Skeletal muscle cell (primary cell): ENCODE measurements at places on chromosomes 12 and 14.

- no peak for DNase-seq
Measured at GRCh38 chr14:22713631-22713950, 52.9 kb upstream of the OXA1L start.

DNA sequence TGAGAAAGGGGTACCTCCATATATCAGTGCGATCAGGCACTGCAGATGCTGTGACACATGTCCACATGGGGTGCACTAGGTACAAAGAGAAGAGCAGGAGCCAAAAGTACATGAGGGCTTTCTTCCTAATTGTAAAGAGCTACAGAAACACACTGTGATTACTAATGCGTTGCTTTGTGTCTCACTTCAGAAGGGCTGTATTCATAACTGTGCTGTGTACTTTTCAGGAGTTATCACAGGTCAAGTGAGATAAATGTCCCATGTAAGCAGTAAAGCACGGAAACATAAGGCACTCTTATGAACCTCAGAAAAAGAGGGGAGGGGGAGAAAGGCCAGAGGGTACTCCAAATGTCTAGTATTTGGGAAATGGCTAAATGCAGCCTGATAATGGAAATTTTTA lies 10.6 kb downstream of the SPRING1 start:
- no peak for DNase-seq

- no peak for DNase-seq
Measured at GRCh38 chr12:9796346-9796745, 30.9 kb upstream of the KLRF1 start.

DNA sequence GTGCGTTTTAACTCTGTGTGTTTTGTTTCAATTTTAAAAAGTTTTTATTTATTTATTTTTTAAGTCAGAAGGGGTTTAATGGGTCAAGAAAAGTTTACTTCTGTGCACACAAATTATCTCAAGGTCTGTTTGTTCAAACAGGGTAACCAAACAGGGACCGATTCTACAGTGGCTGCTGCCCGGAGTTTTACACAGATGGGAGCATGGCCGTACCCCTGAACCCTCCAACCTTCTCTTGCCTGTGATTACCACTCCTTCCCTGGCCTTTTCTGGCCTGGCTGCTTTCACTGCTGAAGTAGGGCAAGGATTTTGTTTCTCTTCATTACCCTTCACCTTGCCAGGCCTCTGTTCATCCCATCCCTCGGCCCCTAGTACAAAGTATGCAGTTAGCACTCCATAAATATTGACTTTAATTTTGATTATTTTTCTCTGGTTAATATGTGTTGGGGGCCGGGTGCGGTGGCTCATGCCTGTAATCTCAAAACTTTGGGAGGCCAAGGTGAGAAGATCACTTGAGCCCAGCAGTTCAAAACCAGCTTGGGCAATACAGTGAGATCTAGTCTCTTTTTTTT lies 15.8 kb upstream of the FBXL14 start:
- no peak for DNase-seq

- no peak for DNase-seq
Measured at GRCh38 chr12:6311822-6312528, 1.5 kb downstream of the PLEKHG6 start.

DNA sequence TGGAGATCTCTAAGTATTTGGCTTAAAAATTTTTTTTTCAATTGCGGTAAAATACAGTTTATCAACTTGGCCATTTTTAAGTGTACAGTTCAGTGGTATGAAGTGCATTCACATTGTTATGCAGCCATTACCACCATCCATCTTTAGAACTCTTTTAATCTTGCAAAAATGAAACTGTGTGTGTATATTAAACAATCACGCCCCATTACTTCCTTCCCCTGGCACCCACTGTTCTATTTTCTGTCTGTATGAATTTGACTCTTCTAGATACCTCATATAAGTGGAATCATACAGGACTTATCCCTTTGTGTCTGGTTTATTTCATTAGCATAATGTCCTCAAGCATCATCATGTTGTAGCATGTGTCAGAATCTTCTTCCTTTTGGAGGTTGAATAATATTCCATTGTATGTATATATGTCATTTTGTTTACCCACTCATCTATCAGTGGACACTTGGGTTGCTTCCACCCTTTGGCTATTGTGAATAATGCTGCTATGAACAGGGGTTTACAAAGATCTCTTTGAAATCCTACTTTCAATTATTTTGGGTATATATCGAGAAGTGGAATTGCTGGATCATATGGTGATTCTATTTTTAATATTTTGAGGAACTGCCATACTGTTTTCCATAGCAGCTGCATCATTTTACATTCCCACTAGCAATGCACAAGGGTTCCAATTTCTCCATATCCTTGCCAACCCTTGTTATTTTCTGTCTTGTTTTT lies 62.9 kb downstream of the SAMD4A start:
- no peak for DNase-seq

GRCh38 chr12:49094160-49094974 lies at the start of gene DHH:
Gene DHH (minus strand): TSS chr12:49094801. CDS start chr12:49094512, 289 bp downstream.
- DNase-seq, result no peak

GRCh38 chr12:65335021-65335714 lies 56.7 kb downstream of the MSRB3 start:
- DNase-seq, result peak; percentile 86

DNA sequence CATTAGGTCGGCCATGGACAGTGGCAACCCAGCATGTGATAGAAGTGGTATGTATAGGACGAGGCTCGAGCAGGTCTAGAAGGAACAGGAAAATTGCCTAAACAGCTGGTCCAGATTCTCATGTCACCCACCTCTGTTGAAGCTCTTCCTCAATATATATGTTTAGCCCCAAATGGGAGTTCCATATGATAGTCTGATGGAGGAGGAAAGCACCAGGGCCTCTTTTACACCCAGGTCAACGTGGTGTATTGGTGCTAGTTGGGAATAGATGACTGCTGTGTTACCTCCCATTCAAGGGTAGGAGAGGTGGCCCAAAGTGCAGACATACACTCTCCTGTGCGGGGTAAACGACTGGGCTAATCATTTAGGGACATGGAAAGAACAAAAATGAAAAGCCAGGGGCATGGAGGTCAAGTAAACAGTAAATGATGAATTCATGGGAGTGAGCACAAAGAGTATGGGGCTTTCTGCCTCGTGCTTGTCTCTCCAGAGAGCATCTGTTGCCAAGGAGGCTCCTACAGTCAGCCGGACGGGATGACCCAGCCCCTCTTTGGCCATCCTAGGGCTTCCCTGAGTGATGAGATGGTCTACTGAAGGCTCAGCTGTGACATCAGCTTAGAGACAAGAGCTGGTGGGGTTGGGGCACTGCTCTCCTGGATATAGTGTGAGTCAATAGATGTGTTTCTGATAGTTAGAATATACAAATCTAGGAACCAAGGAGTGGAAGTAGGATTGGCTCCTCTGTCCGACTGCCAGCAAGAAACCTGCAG lies 5.5 kb upstream of the PRIMA1 start:
- no peak for DNase-seq

DNA sequence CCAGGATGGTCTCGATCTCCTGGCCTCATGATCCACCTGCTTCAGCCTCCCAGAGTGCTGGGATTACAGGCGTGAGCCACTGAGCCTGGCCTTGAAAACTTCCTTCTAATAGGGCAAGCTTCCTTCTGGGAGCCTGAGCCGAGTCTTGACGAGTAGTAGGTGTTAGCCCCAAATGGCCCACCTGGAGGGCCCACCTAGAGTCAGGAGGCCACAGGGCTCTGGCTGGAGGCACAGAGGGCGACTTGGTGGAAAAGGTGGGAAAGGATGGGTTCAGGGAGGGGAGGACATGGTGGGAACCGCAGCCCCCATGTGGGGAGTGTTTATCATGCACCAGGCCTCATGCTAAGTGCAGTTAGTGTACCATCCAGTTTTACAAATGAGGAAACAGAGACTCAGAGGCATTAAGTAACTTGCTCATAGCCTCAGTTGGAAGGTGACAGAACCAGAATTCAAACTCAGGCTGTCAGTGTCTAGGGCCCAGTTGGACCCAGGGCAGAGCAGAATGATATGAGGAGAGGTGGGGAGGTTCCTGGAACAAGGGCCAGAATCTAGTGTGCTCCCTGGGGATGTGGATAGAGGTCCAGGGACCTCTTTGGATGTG lies 3.1 kb upstream of the LRP1-AS start:
- DNase-seq, result no peak

GRCh38 chr12:113277511-113277910 lies 56.2 kb downstream of the TPCN1 start:
- no peak for DNase-seq

GRCh38 chr12:50458606-50459005 lies 46.2 kb upstream of the DIP2B start:
- no peak for DNase-seq

GRCh38 chr12:94879542-94879941 lies 124.0 kb downstream of the NDUFA12 start:
- DNase-seq, result no peak

- DNase-seq, result peak; percentile 41
Measured at GRCh38 chr12:9115731-9116559, at the start of gene A2M. Gene A2M (minus strand): TSS chr12:9115919. CDS start chr12:9115849, 70 bp downstream.

- DNase-seq, result no peak
Measured at GRCh38 chr12:131677699-131678098, 33.2 kb upstream of the SFSWAP start.

DNA sequence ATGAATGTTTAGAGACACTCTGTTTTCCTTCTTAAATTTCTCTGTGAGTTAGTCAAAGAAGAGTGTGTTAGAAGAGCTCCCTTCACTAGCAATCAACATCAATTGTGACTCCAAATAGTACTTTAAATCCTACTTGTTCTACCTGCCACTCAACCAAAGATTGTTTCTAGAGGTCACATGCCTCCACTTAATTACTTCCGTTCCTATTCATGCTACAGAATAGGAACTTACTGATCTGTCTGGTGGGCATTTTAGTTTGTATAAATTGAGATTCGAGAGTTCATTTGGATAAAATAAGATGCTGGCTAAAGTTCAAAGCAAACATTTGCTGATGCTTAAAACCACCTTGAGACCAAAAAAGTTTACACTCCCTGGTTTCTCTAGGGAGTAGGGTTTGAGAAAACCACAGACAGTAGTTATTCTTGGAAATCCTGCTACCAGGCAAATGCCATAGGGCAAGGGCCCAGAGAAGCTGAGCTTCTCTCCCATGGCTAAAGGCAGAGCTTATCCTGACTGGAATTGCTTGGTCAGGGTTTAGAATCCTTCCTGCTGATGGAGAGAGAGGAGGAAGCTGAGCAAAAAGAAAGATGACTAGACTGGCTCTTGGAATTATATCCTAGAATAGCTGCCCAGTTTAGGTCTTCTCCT lies 389.6 kb upstream of the ATP2B1 start:
- no peak for DNase-seq

GRCh38 chr12:3461391-3461790 lies 29.6 kb upstream of the PRMT8 start:
- DNase-seq, result no peak

DNA sequence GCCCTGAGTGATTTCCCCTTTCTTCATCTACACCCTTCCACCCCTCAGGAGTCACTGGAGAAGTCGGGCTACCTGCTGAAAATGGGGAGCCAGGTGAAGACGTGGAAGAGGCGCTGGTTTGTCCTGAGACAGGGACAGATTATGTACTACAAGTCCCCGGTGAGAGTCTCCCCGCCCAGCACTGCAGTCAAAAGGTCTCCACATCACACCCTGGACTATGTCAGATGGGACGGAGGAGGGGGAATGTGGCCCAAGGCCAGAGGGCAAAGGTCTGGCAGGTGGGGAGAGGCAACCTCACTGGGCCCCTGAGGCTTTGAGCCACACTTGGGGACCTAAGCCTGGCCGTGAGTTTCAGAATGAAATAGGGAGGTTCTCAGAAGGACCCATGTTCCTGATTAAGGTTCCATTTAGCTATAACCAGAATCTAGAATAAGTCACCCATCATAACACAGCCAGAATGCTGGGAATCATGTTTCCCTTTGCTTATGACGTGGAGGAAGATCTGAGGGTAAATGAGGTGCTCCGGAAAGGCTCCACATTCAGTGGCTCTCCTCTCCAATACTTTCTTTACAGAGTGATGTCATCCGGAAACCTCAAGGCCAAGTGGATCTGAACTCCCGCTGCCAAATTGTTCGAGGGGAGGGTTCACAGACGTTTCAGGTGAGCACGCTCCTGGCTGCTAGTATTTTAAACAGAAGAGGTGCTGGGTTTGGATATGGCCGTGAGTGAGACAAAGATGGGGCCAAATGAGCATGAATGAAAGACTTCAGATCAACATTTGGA lies 26.6 kb downstream of the PIGH start:
- DNase-seq, result no peak

DNA sequence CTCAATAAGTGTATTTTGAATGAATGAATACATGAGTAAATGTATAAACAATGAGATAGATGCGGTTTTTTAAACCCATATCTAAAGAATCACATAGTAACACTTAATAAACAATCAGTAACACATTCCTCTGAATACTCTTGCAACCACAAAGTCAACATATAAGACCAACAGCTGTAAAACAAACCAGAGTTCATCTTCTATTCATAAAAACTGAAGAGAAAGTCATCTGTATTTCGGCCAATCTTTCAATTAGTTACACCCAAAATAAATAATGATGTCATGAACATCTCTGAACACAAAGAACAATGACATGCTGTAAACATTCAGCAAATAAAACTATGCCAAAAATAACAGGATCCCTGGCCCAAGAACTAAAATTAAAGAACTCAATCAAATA lies 47.2 kb downstream of the ARMH4 start:
- DNase-seq, result peak; percentile 48

GRCh38 chr12:41188058-41188840 lies at the start of gene PDZRN4:
Gene PDZRN4 (plus strand): TSS chr12:41188320.
- no peak for DNase-seq

- no peak for DNase-seq
Measured at GRCh38 chr12:23631786-23632377, 317.6 kb downstream of the SOX5 start.

GRCh38 chr12:5808981-5809380 lies 136.1 kb downstream of the ANO2 start:
- DNase-seq, result peak; percentile 45

DNA sequence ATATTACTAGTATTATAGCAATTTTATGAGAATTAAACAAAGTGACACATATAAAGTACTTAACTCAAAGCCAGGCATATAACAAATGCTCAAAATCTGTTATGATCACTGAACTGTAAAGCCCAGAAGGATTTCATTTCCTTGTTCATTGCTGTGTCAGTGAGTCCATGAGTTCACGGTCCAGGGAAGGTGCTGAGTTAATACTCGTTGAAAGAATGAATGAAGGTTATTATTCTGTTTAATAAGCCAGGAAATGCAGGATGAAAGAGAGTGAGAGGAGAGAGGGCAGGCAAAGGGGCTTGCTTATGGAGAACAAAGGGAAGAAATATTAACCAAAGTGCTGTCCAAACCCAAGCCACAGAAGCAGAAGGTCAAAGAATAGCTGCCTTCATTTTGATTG lies 40.2 kb upstream of the NT5DC3 start:
- no peak for DNase-seq

GRCh38 chr12:118704527-118705241 lies 276.7 kb upstream of the SRRM4 start:
- DNase-seq, result no peak
